Cardiac ventricle fibroblast (primary cell): ENCODE measurements at places on chromosomes 13 and 19. TPM values are rescaled to one million over a fixed set of nuclear protein-coding genes. Genes with fewer than 3 reads are reported as not detected.

RB1 gene
- 15.8 and 21.5 TPM in 2 replicates for total RNA-seq

TEKTIP1 gene
- not detected in 2 replicates for total RNA-seq

BABAM1 gene
- total RNA-seq: 47.7 and 49.2 TPM in 2 replicates

HPN gene
- not detected in 2 replicates for total RNA-seq

PSG1 gene
- total RNA-seq: not detected in 2 replicates

TRPC4 gene
- total RNA-seq: 0.10 and 0.44 TPM in 2 replicates

TEX29 gene
- total RNA-seq: not detected in 2 replicates

CRB3 gene
- total RNA-seq: not detected in 2 replicates

IRS2 gene
- 14.3 and 17.4 TPM in 2 replicates for total RNA-seq

SLC7A10 gene
- total RNA-seq: 0.44 and 1.00 TPM in 2 replicates

ZNF99 gene
- not detected in 2 replicates for total RNA-seq

CABP5 gene
- total RNA-seq: not detected in 2 replicates

CCDC106 gene
- 14.9 and 17.8 TPM in 2 replicates for total RNA-seq

PSG4 gene
- 0.20 and 2.1 TPM in 2 replicates for total RNA-seq

NOVA2 gene
- 0.24 and 0.31 TPM in 2 replicates for total RNA-seq

SERTAD3 gene
- 14.9 and 17.6 TPM in 2 replicates for total RNA-seq

ADAMTSL5 gene
- total RNA-seq: 4.7 and 8.8 TPM in 2 replicates

SLITRK5 gene
- under 0.01 TPM in 1 of 2 replicates, not detected in the other for total RNA-seq

ELSPBP1 gene
- total RNA-seq: not detected in 2 replicates

MYCBP2 gene
- 99.6 and 132 TPM in 2 replicates for total RNA-seq

LMTK3 gene
- not detected in 2 replicates for total RNA-seq

ABHD13 gene
- total RNA-seq: 5.7 and 5.8 TPM in 2 replicates

CYP4F2 gene
- total RNA-seq: not detected in 2 replicates

SELENOV gene
- total RNA-seq: not detected in 2 replicates

CD37 gene
- total RNA-seq: not detected in 2 replicates
